Epithelial cell of proximal tubule (primary cell): ENCODE measurements at places on chromosomes 2 and 18. TPM values are rescaled to one million over a fixed set of nuclear protein-coding genes. Genes with fewer than 3 reads are reported as not detected.

DNA sequence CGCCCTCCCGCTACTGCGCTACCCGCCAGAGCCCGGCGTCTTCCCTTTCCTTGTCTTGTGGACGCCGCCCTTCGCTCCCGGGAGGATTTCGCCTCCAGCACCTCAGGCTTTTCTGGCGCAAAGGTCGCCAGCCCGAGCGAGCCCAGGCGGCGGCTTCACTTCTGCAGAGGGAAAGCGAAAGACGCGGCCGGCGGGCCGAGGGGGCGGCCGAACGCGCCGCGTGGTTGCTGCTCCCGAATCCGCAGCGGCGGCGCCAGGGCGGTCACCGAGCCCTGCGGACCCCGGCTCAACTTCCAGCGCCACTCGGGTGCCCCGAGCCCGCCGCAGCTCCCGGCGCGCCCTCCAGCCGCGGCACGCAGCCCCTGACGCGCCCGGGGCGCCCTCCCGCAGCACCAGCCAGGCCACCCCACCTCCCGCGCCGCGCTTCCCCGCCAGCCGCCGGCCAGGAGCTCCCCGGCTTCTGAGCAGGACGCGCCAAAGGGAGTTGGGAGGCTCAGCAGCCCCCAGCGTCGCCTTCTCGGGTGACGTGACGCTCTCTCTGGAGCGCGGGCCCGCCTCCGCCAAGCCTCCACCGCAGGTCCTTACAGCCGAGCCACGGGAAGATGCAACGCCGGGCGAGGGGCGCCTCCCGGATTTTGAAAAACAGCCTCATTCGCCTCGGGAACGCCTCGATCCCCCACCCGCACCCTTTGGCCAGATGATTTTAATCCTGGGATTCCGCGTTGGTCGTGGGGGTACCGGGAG lies 84.9 kb upstream of the EPB41L3 start:
- DNase-seq: no peak

DNA sequence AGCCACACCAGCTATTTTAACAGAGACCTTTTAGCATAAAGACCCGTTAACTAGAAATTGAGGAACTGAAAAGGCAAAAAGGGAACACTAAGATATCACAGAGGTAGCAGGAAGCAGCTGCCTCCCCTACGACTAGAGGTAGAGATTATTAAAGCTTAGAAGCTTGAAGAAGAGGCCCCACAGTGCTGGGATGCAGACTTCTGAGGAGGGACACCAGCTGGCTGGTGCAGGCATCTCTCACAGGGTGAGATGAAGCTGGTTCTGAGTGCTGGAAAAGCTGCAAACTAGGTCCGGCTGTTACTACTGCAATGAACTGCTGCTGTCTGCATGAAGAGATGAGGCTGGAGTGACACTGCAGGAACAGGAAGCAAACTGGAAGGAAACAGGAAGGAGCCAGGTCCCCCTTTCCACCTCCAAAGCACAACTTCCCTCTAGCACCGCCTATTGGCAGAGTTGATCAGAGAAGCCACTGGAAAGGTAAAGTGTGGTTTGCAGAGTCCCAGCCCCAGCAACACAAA lies 61.2 kb upstream of the MRPS9 start:
- DNase-seq: no peak

GRCh38 chr2:109102588-109103233 lies 26.3 kb upstream of the SH3RF3 start:
- DNase-seq: no peak

- no peak for DNase-seq
Measured at GRCh38 chr2:227464851-227465250, 7.1 kb upstream of the AGFG1 start.

Gene AQP12A
- not detected in 2 replicates for total RNA-seq

Gene LRP1B
- total RNA-seq: 0.07 and 0.12 TPM in 2 replicates

GRCh38 chr18:76553715-76554546 lies 58.9 kb upstream of the ZNF516 start:
- DNase-seq: no peak

DNA sequence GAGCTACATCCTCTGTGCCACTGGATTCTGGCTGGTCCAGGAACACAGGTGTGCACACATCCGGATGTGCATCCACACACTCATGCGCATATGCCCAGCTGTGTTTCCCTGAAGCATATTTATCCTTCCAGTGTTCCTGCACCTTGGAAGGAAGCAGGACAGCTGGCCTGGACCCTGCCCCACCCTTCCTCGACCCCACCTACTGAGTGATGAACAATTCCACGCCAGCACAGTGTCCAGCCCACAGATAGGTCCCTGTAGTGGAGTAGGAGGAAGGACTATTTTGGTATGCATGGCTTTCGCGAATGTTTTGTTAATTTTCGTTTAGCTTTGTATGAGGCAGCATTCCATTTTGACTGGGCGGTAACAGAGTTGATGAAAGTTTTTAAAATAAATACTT lies 211.5 kb downstream of the AGAP1 start:
- DNase-seq: no peak
